Pulmonary artery endothelial cell (primary cell): ENCODE measurements at places on chromosomes 16 and 17.

GRCh38 chr17:35807371-35808144 lies 1.7 kb upstream of the TAF15 start:
- no peak for DNase-seq

DNA sequence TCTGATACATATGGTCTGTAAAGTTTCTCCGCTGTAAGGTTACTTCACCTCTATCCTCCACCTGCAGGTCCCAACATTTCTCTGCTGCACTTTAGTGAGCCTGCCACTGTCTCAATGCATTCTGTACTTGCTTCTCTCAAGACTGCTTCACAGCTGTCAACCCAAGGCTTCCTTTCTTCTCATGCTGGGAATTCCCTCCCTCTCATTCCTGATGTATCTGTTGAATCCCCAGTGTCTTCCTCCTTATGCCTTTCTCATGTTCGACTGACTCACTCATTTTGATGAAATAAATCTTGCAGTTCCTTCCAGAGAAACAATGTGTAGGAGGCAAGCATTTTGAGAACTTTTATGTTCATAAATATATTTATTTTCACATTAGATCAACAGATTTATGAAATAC lies 288.3 kb downstream of the CNTNAP4 start:
- DNase-seq: no peak

DNA sequence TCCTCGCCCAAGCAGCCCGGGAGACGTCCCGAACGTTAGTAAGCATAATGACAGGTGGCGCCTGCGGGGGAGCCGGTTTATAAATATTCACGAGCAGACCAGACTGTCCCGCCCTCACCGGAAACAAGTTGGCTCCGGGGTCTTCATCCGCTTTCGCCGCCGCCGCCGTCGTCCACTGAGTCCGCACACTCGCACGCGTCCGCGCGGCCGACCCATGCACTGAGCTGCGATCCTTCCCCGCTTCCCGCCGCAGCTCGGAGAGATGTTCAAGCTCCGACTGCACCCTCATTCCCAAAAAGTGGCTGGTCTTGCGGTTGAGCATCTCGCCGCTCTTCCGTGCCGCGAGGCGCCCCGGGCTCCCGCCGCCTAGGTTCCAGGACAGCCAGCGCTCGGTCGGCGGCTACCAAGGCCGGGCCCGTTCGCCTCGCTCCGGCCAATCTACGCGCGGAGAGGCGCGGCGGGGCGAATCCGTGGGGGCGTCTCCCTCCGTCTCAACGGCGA lies 385 bp downstream of the CFAP119 start:
- no peak for DNase-seq

DNA sequence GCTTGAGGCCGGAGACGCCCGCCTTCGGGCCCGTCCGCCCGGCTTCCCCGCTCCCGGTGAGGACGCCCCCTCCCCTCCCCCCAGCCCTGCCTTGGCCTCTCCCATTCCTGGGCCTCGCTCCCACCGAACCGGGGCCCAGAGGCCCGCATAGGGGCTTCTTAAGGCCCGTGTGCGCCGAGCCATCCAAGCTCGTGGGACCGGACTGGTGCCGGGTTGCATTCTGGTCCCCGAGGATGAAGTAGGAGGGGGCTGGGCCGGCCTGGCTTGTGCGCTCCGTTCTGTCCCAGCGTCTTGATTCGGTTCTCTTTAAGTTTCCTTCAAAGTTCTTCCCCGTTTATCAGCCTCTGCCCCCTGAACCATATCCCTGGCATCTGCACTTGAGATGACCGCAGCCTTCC lies 488 bp downstream of the SENP3 start:
- no peak for DNase-seq

DNA sequence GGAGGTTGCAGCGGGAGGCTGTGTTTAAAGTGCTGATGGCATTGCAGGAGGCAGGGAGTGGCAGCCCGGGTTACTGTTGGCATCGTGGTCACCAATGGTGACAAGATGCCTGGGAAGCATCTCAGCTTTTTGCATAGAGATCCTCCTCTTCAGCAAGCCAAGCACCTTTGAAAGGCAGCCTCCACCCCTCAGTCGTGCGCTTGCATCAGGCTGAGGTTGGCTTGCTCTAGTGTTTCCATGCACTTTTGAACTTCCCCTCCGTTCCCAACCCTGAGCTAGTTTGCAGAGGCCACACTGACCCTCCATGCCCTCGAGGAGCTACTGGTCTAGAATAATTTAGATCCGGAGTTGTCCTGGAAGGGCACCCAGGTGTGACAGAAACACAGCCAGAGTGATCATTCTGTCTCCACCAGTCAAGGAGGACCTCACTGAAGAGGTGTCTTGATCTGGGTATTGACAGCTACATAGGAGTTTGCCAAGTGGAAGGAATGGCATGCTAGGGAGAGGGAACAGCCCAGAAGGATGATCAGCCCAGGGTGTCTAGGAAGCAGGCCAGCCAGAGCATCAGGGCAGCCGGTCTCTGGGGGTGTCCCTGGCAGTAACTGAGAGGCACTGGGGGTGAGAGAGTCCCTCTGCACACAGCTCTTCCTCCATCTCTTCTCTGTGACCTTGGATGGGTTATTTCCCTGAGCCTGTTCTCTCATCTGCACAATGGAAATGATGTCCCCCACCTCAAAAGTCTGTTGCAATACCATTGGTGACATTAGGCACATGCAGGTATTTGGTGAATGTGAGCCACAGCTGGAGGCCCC lies 7.7 kb downstream of the BEAN1 start:
- no peak for DNase-seq

- DNase-seq: peak; percentile 63
Observed at GRCh38 chr16:74448990-74449389, 27.7 kb upstream of the CLEC18B start.

DNA sequence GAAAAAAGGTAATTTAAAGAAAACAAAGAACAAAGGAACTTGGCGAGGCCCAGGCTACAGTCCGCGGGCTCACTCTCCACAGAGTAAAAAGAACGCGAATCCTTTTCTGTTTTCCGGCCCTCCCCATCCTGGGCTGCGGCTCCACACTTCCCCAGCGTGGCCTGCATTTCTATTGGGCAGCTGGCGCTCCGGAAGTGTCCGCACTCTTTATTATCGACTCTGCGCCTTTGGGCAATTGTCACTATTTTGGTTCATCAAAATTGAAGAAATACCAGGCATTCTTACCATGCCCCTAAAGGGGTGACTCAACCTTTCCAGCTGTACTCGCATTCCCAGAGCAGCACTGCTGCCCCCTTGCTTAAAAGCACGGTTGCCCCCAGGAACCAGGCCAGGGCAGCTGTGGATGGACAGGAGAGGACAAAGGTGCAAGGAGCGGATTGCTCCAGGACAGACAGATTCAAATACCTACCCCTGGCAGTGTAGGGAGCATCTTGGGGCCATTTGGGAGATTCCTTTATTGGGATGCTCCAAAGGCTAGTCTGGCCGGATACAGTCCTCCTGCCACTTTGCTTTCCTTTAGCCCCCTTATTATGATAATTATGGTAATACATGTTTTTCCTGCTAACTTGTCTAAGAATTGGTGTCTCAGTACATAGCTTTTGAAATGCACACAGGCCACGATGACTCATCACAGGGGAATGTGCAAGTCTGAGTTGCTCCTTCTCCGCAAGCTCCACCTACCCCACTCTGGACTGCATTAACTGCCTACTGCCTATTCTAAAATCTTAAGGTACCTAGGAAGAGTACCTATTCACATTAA lies 985 bp upstream of the SLFN12 start:
- peak; percentile 97 for DNase-seq

DNA sequence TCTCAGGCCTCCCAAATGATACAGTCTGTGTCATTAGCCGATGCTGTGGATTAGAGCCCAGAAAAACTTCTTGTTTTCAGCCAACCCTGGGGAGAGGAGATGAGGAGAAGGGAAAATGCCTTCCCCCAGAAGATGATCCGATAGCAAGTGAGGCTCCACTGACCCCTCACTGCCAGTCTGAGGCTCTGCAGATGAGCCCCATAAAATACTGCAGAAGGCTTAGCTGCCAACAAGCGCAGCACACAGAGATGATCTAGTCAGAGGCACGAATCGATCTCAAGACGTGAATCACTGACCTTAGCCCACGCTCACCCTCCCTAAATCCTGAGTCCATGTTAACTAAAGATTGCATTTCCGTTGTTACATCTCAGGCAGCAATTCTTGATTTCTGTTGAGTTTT lies 31.5 kb downstream of the SALL1 start:
- no peak for DNase-seq
